ENCODE measurements at places on chromosomes 12 and 14.

- DNase-seq = no peak
Observed at GRCh38 chr12:113914806-113915205, 51.3 kb downstream of the RBM19 start.

GRCh38 chr12:264269-264668 lies 1.6 kb upstream of the SLC6A13 start:
- DNase-seq = no peak

- no peak for DNase-seq
Observed at GRCh38 chr12:70244409-70244808, 1.2 kb downstream of the CNOT2 start.

DNA sequence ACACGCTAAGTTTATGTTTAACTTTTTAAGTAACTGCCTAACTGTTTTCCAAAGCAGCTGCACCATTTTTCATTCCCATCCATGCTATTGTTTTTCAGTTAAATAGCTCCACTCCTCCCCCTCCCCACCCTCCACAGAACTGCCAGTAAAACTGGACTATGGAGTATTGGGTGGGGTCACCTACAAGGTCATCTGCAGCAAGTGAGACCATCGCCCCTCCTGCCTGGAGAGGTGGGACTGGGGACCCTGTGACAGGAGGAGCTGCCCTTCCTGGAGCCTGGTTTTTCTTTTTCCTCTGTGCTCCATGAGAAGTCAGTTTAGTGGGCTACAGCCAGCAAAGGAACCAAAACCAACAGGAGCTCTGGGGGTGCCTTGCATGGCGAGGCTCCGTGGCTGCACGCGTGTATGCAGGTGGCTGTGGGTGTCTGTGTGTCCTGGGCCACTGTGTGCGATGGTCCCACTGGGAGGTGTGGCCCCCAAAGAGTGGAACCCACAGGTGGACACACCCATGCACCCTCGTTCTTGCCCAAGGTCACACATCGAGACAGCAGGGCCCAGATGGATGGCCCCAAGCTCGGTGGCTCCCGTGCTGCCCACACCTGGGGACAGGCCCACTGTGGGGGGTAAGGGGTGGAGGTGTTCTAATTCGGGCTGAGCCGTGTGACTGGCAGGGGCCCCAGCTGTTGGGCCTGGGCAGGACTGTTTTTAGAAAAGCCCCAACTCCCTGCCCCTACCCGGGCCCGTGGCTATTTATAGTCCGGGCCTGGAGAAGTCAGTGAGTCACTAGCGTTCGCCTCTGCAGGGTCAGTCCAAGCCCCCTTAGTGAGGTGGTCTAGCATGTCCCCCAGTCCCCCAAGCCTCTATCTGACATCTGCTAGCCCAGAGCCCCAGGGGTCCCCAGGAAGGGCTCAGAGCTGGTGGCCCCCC lies 2.3 kb upstream of the ADSS1 start:
- no peak for DNase-seq

DNA sequence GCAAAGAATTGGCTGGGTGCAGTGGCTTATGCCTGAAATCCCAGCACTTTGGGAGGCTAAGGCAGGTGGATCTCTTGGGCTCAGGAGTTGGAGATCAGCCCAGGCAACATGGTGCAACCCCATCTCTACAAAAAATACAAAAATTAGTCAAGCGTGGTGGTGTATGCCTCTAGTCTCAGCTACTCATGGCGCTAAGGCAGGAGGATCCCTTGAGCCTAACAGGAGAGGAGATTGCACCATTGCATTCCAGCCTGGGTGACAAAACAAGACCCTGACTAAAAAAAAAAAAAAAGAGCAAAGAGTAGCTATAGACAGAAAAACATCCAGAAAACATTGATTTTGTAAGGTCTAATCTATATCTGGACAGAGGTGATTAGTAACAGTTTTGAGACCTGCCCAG lies 25.0 kb downstream of the KIF21A start:
- DNase-seq = no peak

GRCh38 chr12:122368361-122369073 lies 54.0 kb downstream of the CLIP1 start:
- DNase-seq = no peak

- DNase-seq = no peak
Observed at GRCh38 chr12:110636516-110636915, 22.6 kb downstream of the TCTN1 start.

Measured in stimulated activated CD4-positive, alpha-beta T cell treated with anti-CD3 and anti-CD28 coated beads, Interleukin-1b, Interleukin-23, amount 100 ng/mL, for 1 hour (primary cell).